ENCODE measurements at places on chromosomes 3 and 15.
A peak's percentile ranks its signal among the peaks of the same experiment; 100 is the strongest.

DNA sequence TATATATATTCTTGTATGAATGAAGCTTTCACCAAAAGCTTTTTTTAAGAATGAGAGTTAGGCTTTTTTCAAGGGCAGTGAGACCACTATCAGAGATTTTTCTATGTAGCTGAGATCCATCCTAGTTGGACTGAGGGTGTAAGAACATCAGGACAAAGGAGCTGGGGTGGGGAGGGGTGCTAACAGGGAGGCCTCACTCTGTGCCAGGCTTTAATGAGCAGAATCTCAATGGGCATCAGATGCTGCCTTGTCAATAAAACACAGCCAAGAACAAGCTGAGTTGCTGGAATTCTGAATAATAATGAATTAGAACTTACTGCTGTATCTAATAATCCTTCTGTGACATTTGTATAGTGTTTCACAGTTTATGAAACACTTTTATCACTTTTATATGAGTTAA, 41.4 kb upstream of the USP3 start:
- no peak for DNase-seq

DNA sequence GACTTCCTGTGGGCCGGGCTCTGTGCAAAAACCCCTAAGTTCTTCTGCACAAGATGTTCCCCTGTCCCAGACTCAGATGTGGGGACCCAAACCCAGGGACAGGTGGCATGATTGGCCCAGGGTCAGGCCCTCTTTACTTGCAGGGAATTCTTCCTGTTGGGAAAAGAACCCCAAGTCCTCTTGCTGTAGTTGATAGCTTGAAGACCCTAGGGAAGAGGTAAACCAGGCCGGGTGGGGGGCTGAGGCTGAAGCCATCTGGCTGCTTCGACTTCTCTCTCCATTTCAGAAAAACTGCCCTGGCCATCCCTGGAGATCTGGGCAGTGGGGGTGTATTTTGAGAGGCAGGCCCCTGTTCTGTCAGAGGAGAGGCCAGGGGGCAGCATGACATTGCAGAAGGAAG, 23.5 kb downstream of the SSUH2 start:
- no peak for DNase-seq

DNA sequence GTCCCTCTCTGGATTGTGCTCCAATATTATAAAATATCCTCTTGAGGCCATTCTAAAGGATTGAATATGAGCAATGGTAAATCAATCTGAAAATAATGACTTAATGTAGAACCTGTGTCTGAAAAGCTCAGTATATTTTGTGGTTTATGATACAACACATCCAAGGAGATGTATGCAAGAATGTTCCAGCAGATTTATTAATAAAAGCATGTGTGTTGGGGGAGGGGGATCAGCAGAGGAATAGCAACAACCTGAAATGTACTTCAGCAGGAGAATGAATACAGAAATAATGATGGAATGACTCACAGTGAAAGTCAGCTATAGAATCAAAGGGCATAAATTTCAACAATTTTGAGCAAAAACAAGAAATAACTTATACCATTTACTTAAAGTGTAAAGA, 56.7 kb upstream of the NUDT16 start:
- DNase-seq = no peak

GRCh38 chr3:136473716-136474326, 223.7 kb downstream of the PCCB start:
- no peak for DNase-seq

DNA sequence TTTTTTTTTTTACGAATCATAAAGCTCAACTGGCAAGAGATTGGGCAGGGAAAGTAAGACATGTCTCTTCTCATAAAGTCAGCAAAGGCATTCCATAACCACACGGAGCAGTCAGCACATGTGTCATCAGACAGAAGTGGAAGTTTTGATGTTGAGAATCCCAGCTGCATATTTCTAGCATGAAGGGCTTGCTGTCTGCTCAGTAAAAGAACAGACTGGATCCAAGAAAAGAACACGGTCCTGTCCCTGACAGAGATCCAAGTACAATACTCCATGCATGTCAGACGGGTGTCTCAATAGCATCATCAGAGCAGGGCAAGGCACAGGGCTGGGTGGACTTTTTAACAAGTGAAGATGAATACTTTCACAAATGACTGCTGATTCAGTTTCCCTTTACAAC, 38.2 kb downstream of the ABI3BP start:
- no peak for DNase-seq

DNA sequence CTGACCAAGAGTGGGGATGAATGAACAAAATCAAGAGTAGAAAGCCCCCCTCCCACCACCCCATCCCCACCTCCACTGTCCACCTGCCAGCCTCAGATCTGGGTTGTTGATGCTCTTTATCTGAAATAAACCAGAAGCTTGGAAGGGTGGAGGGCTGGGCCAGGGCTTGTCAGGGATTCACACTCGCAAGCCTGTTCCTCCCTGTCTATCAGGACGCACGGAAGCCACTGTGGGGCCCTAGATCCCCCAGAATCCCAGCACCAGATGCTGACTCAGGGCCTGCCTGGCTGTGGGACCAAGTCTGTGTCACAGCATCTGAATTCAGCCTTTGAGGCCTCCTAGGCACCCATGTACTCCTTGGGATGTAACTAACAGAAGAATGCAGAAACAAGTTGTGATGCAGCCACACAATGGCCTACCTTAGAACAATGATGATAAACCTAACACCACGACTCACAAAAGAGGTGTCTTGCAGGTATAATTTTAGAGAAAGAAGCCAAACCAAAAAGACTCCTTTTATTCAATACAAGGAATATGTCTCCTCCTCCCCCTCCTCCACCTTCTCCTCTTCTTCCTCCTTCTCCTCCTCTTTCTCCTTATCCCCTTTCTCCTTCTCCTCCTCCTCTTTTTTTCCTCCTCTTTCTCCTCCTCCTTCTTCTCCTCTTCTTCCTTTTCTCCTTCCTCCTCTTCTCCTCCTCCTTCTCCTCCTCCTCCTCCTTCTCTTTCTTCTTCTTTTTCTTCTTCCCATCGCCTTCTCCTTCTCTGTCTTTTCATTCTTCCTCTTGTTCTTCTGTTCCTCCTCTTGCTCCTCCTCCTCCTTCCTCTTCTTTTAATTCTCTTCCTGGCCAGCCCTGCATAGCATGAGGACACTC, 234.7 kb downstream of the PLCL2 start:
- no peak for DNase-seq

GRCh38 chr3:105285653-105286241, 81.0 kb upstream of the ALCAM start:
- DNase-seq = no peak

GRCh38 chr3:150315721-150316120, 92.4 kb upstream of the TSC22D2 start:
- DNase-seq = no peak

- DNase-seq = no peak
Measured at GRCh38 chr3:123094516-123095313, 27.9 kb downstream of the PDIA5 start.

DNA sequence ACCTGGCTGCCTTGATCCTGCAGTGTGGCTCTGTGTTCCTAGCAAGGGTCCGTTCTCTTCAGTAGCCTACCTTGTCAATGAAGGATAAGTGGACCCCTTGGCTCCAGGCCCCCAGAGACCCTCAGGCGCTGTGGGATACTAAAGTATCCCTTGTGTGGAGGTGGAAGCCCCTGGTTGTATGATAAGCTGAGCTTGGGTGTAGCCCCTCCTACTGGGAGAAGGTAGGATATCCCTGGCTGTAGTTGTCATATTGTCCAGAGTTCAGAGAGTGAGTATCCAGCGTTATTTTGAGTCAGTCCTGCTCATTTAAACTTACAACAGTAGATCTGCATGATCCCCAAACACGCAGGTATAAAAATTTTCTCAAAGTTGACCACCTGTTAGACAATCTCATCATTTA, 496.8 kb downstream of the CNTN4 start:
- no peak for DNase-seq

DNA sequence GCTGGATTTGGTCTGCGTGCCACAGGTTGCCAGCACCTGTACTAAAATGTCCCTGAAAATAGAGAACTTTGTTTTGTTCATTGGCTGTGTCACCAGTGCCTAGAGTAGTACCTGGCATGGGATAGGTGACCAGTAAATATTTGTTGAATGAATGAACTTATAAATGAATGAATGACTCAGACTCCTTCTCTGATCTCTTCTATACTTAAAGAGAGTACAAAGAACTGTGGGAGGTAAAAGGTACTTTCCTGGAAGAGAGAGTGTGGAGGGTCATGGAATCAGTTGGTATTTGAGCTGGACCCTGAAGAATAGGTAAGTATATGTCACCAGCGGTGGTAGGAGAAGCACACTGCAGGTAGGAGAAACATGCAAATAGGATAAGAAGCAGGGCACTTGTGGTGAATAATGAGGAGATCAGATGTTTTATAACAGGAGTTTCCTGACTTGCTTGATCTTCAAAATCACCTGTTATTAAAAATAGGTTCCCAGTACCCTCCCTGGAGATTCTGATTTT, 149.4 kb downstream of the LPP start:
- no peak for DNase-seq

DNA sequence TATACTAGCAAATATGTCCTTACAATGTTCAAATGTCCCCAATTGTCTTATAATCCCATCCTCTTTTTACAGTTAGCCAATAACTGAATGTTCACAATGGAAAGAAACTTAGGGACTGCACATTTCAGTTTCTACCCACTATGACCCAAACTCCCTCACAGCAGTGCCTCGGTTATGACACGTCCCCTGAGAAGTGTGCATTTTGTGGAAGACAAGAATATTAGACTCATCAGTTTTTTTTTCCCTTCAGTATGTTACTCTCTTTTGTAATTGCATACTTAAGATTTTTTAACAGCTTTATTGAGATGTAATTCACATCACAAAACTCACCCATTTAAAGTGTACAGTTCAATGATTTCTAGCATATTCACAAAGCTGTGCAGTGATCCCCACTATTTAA, 64.8 kb downstream of the IGF2BP2 start:
- no peak for DNase-seq

GRCh38 chr15:64146885-64147681, 4.4 kb upstream of the SNX22 start:
- no peak for DNase-seq

- DNase-seq = no peak
Measured at GRCh38 chr3:100057716-100058575, 56.4 kb downstream of the FILIP1L start.

DNA sequence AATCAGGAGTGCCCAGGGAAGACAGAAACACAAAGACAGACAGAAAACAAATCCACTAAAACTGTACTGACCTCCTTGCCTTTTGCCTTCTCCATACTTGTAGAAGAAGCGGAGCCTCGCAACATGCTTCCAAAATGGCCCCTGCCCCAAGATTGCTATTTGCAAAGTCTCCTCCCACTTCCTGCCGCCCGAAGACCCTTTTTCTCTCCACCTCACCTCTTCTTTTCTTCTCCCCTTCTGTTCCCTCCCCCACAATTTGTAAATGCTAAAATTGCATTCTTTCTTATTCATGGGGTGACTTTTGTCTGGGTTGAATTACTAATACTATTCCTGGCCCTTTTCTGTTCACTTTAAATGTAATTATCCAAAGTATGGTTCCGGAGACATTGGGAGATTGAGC, at the start of gene DPPA4:
DPPA4 (minus strand) TSS at position 154 of the 400 bp plus-strand sequence; CDS start at position 125, 29 bp downstream.
- peak; percentile 35 for DNase-seq

GRCh38 chr3:73609315-73609641, 15.5 kb downstream of the PDZRN3 start:
- DNase-seq = no peak

DNA sequence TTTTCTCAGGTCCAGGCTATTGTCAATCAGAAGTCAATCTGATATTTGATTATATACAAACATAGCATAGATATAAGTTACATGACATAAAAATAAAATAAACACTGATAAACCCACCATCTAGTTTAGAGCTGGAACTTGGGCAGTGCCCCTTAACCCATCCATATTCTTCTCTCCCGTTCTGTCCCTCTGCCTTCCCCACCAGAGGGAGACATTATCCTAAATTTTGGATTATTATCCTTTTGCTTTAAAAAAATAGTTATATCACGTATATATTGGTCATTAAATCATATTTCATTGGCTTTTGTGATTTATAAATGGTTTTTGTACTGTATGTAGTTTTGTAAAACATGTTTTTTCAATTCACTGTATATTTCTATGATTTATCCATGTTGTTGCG, 107.9 kb downstream of the GMPS start:
- DNase-seq = no peak

GRCh38 chr3:70816346-70816745, 503.9 kb upstream of the MDFIC2 start:
- DNase-seq = no peak

GRCh38 chr3:176951586-176952292, 245.5 kb downstream of the TBL1XR1 start:
- no peak for DNase-seq

DNA sequence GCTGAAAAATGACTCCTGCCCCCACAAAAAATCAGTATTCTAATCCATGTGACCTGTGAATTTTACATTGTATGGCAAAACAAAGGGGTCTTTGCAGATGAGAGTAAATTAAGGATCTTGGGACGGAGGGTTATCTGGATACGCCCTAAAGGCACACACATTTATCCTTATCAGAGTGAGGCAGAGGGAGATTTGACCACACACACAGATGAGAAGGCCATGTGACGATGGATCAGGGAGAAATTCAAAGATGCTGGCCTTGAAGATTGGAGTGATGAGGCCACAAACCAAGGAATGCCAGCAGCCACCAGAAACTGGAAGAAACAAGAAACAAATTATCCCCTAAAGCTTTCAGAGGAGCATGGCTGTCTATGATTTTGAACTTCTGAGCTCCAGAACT, 288.5 kb downstream of the XXYLT1 start:
- DNase-seq = no peak

GRCh38 chr3:98513091-98513511, 9.6 kb downstream of the CLDND1 start:
- DNase-seq = no peak

GRCh38 chr3:123034996-123035395, 7.4 kb upstream of the SEMA5B start:
- DNase-seq = no peak

GRCh38 chr3:10518506-10519150, 13.2 kb upstream of the ATP2B2 start:
- no peak for DNase-seq

DNA sequence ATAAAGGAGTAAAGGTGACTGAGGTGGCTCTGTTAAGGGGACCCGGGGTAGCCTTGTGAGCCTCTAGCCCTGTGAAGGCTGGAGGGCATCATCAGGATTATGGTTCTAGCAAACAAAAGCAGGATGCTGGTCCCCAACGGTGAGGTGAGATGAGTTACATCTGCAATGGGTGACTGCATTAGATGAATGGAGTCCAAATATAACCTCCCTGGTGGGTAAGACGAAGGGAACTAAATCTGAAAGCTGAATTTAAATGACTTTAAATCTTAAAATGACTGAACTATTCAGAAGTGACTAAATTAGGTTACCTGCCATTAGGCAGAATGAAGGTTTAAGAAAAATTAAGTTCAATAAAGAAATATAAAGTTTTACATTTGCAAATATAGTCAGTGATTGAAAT, 4.6 kb upstream of the HLTF start:
- no peak for DNase-seq

- peak; percentile 53 for DNase-seq
Measured at GRCh38 chr15:100373120-100373896, 31.5 kb upstream of the ADAMTS17 start.

GRCh38 chr3:191340966-191341365, 10.6 kb upstream of the UTS2B start:
- no peak for DNase-seq

GRCh38 chr15:66655997-66656396, 46.0 kb upstream of the SMAD6 start:
- DNase-seq = no peak

- no peak for DNase-seq
Measured at GRCh38 chr3:12336099-12336498, 47.2 kb downstream of the PPARG start.

Measured in nephron progenitor cell (in vitro differentiated cells).